Prostate gland (tissue), 2 donors: ENCODE measurements at places on chromosomes 6 and 20. TPM values are rescaled to one million over a fixed set of nuclear protein-coding genes. Genes with fewer than 3 reads are reported as not detected.

TMC2 gene
- total RNA-seq, result not detected

DNA sequence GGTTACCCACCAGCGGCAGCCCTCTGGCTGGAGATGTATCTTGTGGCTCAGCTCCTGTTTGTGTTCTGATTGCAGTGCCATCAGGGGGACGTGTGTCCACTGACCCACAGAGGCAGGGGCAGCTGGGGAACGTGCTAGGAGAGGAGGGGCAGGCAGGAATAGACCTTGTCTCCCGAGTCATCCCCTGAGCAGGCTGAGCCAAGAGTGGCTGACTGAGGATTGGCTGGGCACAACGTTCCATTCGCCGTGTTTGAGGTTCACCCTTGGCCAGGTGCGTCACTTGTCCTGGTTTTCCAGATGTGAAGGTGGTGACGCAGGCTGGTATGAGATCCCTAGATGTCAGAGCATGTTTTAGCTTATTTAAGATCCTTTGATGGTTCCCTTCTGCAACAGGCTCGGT, 57.7 kb downstream of the ADNP start:
- DNase-seq, result no peak

GRCh38 chr6:154683756-154684523, 49.3 kb upstream of the SCAF8 start:
- DNase-seq, result no peak

- DNase-seq, result no peak
Measured at GRCh38 chr6:158624684-158625682, 19.6 kb downstream of the DYNLT1 start.

GRCh38 chr20:38218566-38218885, 42.0 kb downstream of the KIAA1755 start:
- no peak for DNase-seq

DNA sequence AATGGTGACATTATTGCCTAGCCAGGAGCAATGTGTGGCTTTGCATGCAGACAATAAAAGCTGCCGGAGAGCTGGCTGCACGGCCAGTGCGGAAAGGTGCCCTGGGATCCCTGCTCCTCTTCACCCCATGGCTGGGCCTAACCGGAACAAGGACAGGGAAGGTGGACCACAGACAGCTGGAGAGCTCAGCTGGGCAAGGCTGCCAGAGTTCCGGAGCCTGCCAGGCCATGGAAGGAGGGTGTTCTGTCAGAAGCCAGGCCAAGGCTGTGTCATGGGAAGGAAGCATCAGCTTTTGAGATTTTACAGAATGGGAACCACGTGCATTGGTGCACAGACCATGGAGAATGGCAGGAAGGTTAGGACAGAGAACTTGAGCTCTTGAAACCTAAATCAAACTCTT, 25.0 kb downstream of the MAP1LC3A start:
- no peak for DNase-seq

DNA sequence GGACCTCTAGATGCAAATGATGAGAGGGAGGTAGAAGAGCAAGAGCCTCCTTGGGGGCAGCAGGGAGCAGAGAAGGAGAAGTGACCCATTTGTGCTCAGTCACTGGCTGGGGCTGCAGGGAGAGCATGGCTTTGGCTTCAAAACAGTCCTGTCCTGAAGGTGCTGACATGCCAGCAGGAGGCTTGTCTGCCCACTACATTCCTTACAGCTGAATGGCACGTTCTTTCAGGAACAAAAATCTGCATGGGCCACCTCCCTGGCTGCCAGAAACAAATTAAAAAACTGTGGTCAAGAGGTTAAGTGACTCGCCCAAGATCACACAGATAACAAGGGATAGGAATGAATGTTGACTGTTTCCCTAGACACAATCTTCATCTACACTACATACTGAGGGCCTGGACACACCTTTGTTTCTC, 188.8 kb downstream of the HIVEP2 start:
- no peak for DNase-seq

DNA sequence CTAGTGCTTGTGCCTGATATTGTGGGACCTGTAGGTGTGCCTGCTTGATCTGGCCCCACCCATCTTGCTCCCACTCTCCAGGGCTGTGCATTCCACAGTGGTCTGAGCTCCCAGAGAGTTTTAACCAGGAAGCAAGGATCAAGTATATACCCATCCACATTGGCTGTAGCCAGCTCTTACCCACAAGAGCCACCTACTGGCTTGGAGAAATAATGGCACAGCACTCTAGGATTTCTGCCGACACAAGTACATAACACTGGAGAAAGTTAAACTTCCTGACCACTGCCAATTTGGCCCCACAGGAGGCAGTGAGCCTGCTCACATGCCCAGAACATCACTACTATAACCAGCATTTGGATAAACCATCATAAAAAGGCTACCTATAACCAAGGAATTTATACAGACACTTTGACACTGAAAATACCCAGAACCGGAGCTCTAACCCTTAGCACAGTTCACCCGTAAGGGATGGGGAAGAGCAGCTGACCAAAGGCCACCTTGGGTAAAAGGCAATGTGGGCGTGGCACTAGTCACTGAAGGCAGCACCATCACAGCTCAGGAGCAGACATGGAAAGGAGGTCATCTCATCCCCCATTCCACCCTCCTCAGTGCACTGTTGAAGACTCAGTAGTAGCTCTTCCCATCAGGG, 440.4 kb downstream of the BTBD3 start:
- no peak for DNase-seq

GRCh38 chr6:128731249-128732165, 151.4 kb upstream of the LAMA2 start:
- no peak for DNase-seq

- DNase-seq, result peak; percentile 85
Measured at GRCh38 chr6:7974938-7975763, 64.6 kb upstream of the TXNDC5 start.

DNA sequence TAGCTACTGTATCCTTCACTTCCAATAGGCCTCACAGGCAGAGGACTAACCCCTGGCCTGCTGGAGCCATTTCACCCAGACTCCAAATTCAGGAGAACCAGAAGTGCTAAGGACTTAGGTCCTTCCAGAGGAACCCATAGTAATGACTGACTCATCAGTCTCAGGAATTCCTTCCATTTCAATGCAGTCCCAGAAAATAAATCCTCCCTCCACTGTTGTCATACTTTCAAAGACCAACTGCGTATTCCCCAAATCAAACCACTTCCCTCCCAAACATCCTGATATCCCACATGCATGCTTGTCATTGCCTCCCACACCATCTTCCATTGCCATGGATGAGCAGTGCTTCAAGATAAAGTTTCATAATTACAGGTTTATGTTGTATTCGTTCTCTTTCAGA, 31.8 kb upstream of the NT5E start:
- DNase-seq, result no peak

CALHM4 gene
- total RNA-seq, result 0.57 TPM

DNA sequence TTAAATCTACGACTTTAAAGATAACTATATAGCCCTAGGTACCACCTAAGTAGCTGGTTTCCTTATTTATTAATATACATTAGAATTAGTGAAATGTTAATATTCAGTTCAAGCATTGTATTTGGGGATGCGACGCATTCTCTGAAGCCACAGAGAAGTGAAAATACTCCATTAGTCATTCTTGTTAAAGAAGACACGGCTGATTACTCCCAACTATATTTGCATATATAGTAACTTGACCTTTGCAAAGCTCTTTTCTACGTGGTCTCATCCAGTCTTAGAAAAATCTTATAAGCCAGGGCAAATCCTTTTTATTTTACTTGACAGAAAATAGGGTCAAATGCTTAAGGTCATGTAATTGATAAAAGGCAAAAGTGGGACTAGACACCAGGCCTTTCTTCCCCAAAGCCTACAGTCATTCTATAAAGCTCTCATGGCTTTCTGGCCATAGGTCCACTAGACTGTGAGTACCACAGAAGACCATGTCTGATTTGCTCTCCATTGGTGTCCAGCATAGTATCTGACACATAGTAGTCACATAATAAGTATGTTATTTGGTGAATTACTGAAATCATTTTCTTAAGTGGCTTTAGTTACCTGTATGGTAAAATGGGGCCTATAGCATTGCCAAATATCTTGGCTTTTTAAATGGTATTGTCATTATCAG, 11.3 kb downstream of the ZHX3 start:
- no peak for DNase-seq

DNA sequence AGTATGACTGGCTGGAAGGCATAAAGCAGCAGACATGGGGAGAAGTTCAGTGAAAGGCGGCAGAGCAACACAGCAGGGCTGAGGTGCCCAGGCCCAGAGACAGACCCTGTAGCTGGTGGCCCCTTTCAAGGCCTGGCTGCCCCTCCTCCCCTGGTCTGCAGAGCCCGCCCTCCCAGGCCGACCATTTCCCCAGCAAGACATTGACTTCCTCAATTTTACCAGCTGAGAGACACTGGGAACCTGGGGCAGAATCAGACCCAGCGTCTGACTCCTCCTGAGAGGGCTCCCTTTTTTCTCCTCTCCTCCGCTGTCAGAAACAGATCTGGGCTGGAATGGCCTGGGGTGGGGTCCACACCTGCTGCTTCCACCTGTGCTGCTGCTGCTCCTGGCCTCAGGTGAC, at the start of gene TREML4:
Gene TREML4, plus strand, starts transcription at position 254 of the 400 bp plus-strand sequence. Its CDS starts 79 bp downstream, at position 333.
- no peak for DNase-seq

DNA sequence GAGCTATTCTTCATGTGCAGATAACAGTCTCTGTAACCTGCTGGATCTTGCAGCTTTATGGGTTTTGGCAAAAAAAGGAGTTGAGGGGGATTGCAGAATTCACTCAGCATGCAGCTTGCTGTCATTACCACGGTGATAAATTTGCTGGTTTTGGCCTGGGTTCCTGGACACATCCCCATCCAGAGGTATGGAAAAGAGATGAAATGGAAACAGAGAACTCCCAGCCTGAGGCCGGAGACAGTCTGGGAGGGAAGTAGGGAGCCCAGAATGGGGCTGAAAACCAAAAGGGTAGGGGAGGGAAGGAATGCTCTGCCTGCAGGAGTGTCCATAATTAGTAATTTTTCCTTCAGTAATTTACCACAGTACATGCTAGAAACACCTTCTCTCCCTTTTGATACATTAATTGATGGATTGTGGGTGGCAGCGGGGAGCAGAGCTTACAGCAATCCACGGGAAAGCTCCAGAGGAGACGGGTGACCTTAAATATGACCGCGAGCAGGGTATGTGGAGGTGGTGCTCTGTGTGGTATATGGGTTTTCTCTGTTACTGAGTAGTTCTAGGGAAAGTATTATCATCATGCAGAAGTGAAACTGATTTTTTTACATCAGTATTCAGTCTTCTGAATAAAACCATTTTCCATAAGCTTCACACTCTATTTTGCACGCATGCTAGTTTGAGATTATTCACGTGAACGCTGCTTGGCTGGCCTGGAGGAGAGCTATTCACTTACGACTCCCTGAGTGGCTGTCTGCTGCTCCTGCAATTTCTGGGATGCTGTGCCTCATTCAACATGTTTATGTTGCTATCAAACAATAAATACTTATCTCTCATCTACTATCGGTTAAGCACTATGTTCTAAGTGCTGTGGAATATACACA, 66.3 kb upstream of the KCNK16 start:
- no peak for DNase-seq

HMGCLL1 gene
- total RNA-seq, result 5.7 TPM

GRCh38 chr6:138805016-138805765, 9.3 kb downstream of the ECT2L start:
- no peak for DNase-seq

ELOVL4 gene
- total RNA-seq, result 5.8 TPM

- no peak for DNase-seq
Measured at GRCh38 chr6:131003488-131004386, 59.3 kb downstream of the EPB41L2 start.

DNA sequence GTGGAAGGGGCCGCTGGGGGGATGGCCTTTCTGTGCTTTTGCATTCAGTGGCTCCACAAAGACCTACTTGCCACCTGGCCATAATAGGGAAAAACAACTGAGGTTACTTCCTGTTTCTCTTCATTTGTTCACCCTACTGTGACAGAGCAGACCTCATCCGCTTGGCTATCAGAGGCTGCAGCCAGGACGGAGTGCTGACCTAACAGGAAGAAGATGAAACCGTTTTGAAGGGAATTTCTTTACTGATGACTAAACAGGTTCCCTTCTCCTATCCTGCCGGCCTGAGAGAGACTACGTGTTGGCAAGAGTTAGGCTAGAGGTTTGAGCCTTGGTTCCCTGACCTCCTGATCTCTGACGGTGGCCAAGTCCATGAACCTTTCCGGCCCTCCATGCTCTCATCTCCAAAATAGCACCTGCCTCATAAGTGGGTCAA, 21.3 kb downstream of the PRR18 start:
- DNase-seq, result no peak

GRCh38 chr20:43721429-43722152, 5.2 kb downstream of the GTSF1L start:
- no peak for DNase-seq

GRCh38 chr20:2658414-2659354, 5.3 kb downstream of the IDH3B start:
- DNase-seq, result no peak

DNA sequence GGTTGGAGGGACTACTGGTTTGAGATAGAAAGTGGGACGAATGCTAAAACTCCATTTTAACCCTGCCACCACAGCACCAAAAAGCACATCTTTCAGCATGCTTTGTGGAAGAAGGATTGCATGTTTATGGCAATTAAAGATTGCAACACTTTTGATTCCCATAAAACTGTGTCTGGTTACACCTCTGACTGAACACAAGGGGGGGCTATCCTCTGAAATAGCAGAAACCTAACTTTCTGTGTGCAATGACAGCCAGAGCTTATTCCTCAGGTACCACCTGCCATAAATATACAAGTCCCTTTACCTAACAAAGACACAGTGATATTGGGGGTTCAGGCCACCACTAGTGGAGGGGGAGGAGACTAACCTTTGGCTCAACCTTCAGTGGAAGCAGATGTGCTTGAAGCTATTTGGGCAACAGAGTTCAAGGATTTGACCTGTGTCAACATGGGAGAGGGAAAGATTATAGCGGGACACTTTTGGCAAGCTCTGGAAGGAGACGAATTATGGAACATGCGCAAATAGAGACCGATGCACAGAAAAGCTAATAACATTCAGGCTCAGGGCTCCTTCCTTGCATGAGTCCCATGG, 9.6 kb upstream of the PLG start:
- DNase-seq, result no peak

DNA sequence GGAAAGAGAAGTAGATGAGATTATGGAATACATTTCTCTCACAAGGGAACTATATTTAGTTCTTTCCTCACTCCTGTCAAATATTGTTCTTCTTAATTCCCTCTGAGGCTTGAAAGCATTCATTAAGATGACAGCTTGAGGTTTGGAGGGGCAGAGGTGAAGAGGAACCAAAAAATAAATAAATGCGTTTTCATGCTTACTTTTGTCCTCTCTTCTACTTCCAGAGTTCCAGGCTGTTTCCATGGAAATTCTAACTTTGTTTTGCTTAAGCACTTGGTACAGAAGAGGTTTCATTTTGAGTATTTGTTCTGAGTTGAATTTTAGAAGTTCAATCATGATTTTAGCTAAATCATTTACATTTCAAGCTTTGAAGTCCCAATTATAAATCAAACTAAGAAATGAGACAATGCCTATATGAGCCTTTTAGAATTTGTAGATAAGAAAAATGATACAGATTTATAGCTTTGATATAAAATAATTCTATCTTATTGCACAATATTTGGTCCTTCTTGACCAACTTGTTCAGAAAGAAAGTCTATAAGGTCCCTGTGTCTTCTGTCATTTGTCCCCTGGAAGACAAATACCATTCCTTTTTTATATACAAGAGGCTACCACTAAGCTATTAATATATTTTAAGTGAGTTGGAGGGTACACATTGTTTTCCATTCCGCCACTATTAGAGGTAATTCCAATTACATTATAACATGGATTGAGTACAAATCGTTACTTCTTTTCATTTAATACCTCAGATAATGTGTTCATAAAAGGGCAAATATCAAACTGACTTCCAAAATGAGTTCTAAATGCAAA, 16.3 kb downstream of the RBM24 start:
- DNase-seq, result no peak
